GM23338 (cell line): ENCODE measurements at places on chromosomes 16 and 17.

GRCh38 chr17:58054641-58055040 lies 28.6 kb upstream of the DYNLL2 start:
- DNase-seq = no peak

- DNase-seq = peak; percentile 37
Observed at GRCh38 chr17:49962599-49963308, 6.2 kb upstream of the DLX4 start.

GRCh38 chr16:70553645-70554044 lies 30.0 kb downstream of the SF3B3 start:
- DNase-seq = no peak

DNA sequence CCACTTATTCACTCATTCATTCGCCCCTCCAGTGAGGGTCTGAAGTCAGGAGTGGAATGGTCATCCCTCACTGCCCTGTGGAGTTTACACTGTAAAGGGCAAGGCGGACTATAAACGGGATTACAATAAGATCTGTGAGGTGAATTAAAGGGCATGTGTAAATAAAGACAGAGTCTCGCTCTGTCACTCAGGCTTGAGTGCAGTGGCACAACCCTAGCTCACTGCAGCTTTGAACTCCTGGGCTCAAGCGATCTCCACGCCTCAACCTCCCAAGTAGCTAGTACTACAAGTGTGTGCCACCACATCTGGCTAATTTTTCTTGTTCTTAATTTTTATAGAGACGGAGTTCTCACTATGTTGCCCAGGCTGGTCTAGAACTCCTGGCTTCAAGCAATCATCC lies 25.8 kb downstream of the GINS3 start:
- no peak for DNase-seq

DNA sequence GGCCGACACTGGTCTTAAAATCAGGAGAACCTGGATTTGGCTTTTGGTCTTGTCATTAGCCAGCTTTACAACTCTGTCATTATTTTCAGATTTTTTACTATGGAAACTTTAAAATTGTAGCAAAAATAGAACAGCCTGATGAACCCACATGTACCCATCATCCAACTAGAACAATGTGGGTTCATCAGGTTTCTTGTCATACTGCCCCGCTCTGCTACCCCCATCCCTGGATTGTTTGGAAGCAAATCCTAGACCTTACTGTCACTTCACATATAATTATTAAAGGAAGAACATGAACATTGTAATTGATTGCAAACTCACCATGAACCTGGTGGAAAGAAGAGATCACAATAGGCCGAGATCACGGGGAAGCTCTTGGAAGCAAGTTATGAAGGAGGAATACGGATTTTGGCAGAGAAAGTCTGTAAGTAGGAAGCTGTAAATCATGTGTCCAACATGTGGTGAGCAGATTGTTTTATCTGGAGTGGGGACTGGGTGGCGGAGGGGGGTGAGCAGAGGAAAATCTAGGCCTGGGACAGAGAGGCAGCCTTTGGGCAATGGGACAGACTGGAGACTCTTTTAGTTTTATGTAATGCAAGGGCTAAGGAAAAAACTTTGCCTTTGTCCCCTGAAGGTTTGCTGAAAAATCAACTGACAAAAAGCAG lies 67.0 kb downstream of the PITPNC1 start:
- no peak for DNase-seq

- DNase-seq = no peak
Observed at GRCh38 chr16:83136419-83136818, 509.6 kb downstream of the CDH13 start.

DNA sequence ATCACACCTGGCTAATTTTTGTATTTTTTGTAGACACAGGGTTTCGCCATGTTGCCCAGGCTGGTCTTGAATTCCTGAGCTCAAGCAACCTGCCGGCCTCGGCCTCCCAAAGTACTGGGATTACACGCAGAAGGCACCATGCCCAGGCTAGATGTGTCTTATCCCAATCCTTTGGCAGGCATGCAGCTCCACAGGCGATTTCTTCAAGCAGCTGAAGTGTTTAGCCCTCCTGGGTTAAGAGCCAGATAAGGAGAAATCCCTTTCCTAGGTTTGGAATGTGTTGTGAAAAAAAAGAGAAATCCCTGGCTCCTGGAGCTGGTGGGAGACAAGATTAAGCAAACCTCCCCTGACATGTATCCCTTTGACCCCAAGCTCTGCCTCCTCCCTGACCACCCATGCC lies 2.1 kb upstream of the NHERF1 start:
- DNase-seq = no peak

GRCh38 chr17:70073310-70073709 lies 1.7 kb upstream of the KCNJ16 start:
- no peak for DNase-seq

DNA sequence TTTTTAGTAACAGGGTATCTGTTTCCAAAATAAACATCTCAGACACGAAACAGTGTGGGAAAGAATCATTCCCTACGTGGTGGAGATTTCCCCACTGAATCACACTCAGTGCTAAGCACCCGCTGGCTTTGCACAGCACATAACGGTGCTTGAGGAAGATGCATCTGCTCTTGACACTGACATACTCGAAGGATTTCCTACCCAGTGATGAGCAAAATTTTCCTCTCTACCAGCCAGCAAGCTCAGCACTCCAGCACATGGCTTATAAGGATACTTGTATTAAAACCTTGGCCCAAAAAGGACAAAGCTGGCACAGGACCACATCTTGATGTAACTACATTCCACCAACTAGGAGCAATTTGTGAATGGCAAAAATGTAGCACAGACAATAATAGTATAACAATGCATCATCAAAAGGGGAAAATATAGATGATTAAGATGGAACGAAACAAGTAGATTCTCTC lies 59.0 kb downstream of the ANKFY1 start:
- no peak for DNase-seq

DNA sequence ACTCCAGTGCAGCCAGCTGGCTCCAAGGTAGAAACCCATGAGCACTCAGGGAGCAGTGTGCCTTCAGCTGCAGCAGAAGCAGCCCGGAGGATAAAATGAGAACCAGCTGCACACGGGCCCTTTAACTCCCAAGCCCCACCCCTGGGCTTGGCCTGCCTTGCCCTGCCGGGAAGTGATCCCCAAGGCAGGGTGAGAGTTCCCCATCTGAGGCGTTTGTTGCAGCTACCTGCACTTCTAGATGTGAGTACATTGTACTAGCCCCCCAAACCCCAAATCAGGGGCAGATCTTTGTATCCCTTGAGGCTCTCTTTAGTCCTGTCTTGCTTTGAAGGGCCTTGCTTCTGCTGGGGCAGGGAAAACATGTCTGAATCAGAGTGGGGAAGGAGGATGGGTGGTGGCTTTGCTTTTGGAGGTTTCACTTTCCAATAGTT lies at the start of gene MVP:
TSS of gene MVP (plus strand) at position 192 of the 431 bp plus-strand sequence. CDS start 10,088 bp downstream, outside the sequence.
- DNase-seq = no peak

- DNase-seq = no peak
Observed at GRCh38 chr16:86379505-86379846, 130.9 kb upstream of the FOXF1 start.

GRCh38 chr16:88343271-88343791 lies 39.4 kb upstream of the ZNF469 start:
- DNase-seq = no peak

DNA sequence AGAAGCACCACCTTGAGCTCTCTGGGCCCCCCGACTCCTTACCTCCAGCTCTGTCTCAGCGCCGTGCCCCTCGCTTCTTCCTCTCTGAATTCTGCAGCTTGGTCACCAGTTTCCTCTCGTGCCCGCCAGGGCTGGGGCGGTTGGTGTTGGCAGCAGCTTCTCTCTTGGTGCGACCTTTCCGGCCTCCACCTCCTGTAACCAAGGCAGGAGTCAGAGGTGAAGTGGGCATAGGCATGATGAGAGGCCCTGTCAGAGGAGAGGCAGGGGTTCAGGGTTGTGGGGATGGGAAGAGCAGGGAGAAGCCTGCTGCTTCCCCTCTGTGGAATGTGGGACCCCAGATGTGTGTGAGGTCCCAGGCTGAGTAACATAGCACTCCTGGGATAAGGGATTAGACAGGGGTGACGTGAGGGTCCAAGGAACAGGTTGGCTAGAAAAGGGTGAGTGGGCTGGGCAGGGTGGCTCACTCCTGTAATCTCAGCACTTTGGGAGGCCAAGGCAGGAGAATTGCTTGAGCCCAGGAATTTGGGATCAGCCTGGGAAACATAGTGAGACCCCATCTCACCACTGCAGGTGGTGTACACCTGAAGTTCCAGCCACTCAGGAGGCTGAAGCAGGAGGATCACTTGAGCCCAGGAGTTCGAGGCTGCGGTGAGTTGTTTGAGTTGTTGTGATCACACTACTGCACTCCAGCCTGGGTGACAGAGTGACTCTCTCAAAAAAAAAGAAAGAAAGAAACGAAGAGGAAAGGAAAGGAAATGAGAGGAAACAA lies 626 bp downstream of the NUPR1 start:
- DNase-seq = no peak

DNA sequence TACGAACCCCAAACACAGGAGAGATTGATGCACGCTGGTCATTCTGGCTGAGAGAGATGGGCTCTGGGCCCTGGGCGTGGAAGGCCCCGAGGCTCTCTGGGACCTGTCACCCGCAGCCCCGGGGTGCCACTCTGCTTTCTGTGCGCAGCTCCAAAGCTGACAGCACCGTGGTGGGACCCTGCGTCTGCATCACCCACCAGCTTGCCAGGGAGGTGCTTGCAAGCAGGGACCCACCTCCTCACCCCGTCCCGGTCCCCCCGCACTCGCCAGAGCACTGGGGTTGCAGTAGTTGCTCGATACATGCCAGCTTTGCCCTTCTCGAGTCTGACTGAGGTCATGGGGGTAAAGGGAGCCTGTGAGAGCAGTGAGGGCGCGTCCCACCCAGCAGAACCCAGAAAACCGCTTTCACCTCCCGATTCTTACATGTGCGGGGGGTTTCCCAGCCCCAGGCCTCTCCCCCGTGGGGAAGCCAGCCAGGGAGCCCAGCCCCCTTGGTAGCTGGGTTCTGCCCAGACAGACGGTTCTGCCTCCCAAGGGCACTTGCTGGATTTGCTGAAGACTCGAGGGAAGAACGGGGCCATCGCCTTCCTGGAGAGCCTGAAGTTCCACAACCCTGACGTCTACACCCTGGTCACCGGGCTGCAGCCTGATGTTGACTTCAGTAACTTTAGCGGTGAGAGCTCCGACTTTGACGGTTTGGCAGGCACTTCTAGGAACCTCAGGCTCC lies 12.5 kb downstream of the CARD14 start:
- no peak for DNase-seq

DNA sequence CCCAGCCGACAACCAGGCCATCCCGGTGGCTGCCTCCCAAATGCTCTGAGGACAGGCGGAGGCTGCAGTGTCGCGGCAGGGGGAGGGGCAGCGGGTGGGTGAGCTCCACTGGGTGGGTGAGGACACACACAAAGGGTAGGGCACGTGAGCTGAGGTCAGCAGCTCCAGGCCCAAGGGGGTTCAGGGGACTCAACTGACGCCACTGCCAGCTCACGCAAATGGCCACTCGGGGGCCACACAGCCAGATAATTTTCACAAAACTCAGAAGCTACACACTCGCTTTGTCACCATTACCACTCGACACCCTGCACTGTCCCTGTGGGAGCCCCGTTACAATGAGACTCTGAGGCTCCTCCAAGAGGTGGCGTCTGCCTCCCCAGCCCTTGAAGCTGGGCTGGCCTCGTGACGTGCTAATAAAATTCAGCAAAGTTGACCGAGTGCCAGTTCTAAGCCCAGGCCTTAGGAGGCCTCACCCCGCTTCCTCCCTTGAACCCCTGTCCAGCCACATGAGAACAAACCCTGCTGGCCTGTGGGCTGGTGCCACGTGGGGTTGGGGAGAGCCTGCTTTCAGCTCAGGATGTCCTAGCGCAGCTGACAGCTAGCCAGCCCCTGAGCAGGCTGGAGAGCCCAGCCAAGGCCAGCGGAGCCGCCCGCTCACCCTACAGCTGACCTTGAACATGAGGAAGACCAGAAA lies 56.9 kb downstream of the RMI2 start:
- no peak for DNase-seq

GRCh38 chr16:73499276-73499675 lies 451.3 kb upstream of the ZFHX3 start:
- no peak for DNase-seq

DNA sequence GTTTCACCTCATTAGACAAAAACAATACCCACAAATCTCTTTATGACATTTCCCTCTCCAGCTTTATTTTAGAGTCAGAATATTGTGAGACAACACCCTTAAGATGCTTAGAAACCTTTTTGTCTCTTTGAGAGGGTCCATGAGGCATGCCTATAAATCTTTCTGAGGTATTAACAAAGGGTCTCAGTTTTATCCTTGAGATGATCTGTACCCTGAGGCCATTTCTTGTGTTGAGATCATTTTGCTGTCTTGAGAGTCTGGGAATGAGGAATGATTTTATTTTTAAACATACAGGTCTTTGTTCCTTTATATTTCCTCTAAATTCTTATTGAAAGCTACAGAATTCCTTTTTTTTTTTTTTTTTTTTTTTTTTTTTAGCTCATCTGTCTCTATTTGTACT lies 179.7 kb upstream of the HS3ST4 start:
- DNase-seq = no peak

DNA sequence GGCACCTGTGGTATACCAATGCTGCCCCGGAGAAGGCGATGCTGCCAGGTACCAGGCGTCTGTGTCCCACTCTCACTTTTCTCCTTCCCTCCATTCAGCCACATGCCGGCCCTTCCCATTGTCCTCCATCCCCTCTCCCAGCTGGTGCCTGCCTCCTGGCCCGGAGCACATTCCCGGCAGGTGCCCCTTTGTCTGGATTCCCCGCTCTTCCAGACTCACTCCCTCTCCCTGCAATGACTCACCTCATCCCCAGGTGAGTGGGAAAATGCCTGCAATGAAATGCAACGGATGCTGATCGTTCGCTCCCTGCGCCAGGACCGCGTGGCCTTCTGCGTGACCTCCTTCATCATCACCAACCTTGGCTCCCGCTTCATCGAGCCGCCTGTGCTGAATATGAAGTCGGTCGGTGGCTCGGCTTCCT lies 10.4 kb upstream of the KDM6B start:
- DNase-seq = peak; percentile 63

GRCh38 chr16:4345836-4346781 lies 5.0 kb downstream of the PAM16 start:
- no peak for DNase-seq

DNA sequence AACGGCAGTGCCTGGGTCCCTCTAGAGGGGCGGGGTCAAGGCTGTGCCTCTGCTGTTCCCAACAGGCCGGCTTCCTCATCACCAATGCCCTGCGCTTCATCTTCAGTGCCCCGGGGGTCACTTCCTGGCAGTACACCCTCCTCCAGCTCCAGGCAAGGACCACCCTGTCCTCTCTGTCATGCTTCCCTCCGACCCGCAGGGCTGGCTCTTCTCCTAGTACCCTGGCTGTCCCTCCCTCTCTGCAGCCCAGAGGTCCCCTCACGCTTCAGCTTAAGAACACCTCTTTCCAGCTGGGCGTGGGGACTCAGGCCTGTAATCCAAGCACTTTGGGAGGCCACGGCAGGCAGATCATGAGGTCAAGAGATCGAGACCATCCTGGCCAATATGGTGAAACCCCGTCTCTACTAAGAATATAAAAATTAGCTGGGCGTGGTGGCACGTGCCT lies 25.8 kb downstream of the CASKIN2 start:
- no peak for DNase-seq

- DNase-seq = no peak
Observed at GRCh38 chr17:51200295-51200694, 34.1 kb downstream of the NME2 start.

DNA sequence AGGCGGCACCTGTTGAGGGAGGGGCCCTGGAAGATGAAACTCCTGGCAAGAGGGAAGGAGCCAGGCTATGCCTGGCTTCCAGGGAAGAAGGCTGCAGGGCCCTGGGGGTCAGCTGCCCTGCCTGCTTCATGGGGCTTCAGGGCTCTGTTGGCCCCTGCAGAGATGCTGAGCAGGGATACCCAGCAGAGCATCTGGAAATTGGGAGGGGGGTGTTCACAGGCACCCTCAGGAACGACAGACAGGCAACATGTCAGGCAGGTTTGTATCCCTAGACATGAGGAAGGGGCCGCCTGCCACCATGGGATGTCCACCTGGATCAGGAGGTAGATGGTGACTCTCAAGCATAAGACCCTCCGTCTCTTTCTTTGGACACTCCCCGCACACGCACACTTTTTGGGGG lies 13.8 kb upstream of the ZNF423 start:
- no peak for DNase-seq
